CD4-positive, alpha-beta T cell treated with Interleukin-21 for 1 hour (primary cell): ENCODE measurements at places on chromosomes 16 and 17.
A peak's percentile ranks its signal among the peaks of the same experiment; 100 is the strongest.

DNA sequence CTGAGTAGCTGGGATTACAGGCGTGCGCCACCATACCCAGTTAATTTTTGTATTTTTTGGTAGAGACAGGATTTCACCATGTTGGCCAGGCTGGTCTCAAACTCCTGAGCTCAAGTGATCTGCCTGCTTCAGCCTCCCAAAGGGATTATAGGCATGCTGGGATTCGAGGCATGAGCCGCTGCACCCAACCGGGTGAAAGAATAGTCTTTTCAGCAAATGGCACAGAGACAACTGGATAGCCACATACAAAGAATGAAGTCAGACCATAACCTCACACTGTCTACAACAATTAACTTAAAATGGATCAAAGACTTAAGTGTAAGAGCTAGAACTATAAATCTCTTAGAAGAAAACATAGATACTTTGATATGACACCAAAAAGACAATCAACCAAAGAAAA, 67.6 kb downstream of the TBC1D16 start:
- no peak for DNase-seq

GRCh38 chr17:42271779-42272035, 4.5 kb downstream of the STAT5B start:
- DNase-seq = no peak

DNA sequence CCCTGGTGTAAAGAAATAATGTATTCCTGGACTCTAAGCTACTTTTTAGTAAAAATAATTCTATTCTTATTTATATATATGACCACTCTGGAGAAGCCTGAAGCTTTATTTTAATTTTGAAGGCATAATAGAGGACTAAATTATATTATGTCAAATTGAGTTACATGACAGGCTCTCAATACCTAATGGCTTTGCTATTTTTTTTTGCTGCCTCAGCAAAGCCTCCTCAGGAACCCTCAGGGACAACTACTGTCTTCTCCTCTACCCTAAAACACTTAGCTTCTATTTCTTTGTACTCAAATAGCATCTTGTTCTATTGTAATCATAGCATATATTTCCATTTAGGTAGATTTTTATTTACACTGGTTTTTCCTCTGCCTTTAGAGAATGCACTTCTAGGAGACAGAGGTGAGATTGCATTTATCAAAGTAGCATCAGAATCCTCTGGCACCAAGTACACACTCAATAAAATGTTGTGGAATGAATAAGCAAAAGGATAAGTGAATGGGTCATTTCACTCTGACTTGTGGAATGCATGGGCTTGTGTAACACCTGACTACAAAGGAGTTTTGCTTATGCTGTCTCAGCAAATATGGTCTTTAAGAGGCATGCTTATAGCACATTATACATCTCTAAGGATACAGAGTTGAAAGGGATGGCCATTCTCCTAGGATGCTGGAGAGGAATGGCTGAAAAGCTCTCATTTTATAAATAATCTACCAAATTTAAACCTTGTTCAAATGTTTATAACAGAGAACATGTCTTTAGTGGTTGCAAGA, 605.2 kb downstream of the KCNJ2 start:
- no peak for DNase-seq

DNA sequence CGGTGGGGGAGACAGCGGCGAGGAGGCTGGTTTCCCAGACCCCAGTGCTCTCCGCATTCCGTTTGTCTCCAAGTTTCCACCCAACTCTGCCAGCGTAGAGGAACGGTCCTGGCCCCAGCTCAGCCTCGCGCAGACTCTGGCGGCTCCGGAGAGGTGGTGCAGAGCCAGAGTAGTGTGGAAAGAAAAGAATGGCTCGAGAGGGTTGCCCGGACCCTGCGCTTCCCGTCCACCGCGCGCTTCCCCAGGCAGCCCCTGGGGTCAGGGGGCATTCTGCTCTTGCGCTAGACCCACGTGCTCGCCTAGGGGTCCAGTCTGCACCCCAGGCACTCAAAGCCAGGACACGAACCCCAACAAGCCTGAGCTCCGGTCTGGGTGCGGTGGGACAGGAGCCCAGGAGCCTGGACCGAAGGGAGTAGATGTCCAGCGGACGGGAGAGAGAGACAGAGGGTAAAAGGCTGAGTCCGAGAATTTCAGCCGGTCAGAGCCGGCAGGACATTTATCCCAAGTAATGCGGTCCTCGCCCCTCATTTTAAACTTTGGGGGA, 3.8 kb downstream of the PMP22 start:
- DNase-seq = no peak

DNA sequence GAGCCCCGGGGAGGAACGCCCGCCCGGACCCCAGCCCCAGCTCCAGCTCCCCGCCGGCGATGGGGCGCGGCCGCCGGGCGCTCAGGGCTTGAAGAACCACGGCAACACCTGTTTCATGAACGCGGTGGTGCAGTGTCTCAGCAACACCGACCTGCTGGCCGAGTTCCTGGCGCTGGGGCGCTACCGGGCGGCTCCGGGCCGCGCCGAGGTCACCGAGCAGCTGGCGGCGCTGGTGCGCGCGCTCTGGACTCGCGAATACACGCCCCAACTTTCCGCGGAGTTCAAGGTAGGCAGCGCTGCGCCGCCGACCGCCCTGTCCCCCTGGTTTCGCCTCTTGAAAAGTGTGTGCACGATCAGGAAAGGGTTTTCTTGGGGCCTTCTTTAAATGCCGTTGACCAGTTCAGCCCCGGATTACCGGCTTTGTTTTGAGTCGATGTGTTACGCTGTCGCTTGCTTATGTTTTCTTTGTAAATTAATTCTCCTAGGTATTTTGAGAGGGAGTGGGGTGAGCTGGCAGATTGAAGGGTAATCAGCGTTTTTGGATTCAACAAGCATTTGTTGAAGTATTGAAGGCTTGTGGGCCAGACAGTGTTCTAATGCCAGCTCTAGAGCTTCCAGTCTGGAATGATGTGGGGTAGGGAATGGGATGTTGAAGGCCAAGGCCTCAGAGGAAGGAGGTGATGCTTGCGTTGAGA, 681 bp downstream of the USP43 start:
- no peak for DNase-seq

- DNase-seq = peak; percentile 76
Observed at GRCh38 chr17:40026816-40027613, 11.8 kb downstream of the CSF3 start.

DNA sequence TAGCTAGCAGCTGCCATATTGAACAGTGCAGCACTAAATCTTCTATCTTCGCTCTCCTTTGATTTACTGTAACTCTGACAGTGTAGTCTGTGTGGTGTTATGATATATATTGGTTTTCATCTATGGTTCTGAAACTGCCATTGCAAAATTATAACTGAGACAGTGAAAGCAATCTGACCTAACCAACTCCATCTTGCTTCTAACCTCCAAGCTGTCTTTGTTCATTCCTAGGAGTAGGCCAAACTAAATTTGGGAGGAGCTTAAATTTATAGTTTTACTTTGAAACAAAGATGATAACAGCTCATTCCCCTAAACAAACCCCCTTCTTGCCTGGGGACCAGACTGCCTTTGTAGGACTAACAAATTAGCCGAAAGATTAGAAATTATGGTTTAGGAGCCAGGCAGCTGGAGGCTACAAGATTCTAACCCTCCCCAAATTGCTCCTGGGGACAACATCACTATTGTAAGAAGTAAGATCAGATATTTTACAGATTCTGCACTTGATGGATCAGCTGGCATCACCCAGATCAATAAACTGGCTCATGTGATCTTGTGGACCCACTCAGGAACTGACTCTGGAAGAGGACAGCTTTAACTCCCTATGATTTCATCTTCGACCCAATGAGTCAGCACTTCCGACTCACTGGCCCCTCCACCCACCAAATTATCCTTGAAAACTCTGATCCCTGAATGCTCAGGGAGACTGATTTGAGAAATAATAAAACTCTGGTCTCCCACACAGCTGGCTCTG, 47.0 kb upstream of the FBXO47 start:
- no peak for DNase-seq

GRCh38 chr17:35390663-35391062, 17.2 kb upstream of the SLFN11 start:
- DNase-seq = no peak

- no peak for DNase-seq
Observed at GRCh38 chr17:78488867-78489634, 88.1 kb downstream of the DNAH17 start.

DNA sequence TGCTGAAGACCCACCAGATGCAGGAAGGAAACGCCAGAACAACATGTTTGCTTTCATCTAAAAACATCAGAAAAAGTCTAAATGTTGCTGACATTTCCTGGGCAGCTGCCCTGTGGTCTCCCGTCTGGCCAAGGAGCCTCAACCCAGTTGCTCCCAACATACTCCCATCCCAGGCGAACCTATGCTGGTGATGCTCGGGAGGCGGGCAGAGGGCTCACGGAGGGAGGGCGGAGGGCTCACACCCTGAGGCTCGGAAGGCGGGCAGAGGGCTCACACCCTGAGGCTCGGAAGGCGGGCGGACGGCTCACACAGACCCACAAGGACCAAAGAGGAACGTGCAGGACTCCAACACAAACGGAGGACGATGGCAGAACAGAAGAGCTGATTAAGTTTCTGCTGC, 135.4 kb downstream of the ANKRD11 start:
- DNase-seq = no peak

DNA sequence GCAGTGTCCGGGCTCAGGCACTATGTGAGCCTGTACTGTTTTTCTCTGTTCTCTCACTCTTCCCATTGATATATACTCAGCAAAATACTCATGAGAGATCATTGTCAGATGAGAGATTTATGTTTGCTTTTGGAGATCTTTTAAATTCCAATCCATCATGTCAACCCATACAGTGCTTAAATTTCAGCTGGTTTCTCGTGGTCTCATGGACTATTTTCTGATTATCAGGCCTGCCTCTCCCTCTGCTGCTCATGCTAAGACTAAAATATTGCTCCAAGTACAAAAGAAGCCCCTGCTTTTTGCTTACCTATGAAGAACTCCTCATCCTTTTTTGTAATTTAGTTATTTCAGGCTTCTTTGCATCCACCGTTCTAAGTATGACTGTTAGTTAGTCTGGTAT, 547.2 kb downstream of the KCNJ2 start:
- DNase-seq = no peak

DNA sequence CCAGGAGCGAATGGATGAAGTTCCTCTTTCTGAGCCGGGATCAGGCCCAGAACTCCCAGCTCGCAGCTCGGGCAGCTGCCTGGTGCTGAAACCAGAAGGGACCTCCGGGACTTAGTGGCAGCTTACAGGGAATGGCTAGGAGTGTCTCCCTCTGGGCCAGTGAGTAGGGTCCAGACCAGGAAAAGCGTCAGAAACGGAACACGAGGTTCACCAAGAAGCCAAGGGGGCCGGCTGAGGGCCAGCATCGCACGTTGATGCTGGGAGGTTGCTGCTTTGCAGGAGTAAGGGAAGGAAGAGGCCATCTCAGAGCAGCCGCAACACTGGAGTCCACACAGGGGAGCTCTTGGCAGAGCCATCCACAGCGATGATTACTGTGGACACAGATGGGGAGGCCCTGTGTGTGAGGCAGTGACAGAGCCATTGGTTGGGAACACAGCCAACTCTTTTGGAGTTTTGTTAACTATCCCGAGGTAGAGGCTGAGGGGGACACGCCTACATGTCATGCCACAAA, 74.0 kb upstream of the CREBBP start:
- DNase-seq = no peak

DNA sequence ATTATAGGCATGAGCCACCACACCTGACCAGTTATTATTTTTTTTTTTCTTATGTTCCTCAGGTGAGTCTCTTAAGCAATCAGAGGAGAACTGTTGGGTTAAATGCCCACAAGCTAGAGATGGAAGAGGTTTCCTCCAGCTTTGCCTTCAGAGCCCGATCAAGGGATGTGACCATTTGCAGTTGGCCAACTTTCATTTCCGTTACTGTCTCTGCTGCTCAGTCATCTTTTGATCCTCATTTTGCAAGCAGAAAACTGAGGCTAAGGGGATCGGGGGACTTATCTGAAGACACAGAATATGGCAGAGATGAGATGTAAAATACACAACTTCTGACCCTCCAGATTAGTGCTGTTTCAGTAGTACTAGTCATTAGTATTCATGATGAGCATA, 188.8 kb downstream of the RAB11FIP4 start:
- no peak for DNase-seq

DNA sequence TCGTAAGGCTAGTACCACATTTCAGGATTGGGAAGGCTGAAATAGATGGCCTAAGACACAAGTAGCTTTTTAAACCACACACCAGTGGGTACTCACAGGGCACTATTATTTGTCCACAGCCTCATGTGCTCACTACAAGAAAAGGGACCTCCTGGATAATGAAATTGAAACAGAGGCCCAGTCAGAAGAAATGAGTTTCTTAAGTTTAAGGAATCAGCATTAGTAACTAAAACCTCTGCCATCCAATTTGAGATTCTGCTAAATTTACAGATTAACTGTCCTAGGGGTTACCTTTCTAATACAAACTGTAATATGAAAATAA, 3.0 kb downstream of the USP7 start:
- no peak for DNase-seq

DNA sequence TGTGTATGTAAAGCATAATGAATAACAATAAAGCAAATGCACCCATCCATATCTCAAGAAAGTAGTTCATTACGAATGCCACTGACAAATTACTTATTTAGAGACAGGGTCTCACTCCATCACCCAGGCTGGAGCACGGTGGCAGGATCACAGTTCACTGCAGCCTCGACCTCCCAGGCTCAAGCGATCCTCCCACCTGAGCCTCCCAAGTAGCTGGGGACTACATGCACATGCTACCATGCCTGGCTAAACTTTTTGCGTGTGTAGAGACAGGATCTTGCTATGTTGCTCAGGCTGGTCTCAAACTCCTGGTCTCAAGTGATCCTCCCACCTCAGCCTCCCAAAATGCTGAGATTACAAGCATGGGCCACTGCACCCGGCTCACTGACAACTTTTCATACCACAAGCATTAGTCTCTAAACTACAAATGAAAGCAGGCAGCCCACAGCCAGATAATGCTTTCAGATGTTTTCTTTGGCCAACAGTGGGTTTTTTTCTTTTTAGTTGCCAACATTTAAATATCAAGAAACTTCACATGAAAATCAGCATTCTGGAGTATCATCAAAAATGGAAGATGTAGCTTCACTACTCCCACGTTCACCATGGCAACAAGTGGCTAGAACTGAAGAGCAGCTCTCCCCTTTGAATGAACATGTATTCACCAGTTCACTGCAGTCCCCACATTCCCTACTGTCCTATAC, 7.7 kb downstream of the ARHGAP17 start:
- no peak for DNase-seq

DNA sequence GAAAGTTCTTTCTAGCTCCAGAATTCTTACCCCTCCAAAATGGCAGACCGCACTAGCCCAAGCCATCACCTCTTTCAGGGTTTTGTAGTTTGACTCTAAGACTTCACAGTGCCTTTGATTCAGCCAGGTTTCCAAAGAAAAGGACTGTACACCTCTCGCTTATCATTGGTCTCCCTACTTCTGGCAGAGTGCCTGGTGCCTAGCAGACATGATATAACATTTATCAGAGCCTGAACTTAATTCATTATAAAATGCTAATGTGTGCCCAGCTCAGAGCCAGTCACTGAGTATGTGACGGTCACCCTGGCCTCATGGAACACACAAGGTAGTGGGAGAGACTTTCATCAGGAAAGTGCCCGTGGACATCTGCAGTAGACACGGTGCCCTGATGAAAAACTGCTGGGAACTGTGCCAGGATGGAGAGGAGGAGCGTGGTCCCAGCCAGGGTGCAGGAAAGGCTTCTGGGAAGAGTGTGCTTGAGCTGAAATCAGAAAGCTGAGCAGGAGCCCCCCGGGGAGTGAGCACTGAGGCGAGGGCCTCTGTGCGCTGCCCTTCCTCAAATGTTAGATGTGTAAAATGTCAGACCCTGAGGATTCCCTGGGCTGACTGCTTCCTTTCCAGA, 34.3 kb upstream of the LGALS9 start:
- DNase-seq = no peak

- DNase-seq = no peak
Observed at GRCh38 chr17:9003355-9004131, 17.8 kb upstream of the NTN1 start.
